ENCODE measurements at places on chromosomes 6 and 20.

DNA sequence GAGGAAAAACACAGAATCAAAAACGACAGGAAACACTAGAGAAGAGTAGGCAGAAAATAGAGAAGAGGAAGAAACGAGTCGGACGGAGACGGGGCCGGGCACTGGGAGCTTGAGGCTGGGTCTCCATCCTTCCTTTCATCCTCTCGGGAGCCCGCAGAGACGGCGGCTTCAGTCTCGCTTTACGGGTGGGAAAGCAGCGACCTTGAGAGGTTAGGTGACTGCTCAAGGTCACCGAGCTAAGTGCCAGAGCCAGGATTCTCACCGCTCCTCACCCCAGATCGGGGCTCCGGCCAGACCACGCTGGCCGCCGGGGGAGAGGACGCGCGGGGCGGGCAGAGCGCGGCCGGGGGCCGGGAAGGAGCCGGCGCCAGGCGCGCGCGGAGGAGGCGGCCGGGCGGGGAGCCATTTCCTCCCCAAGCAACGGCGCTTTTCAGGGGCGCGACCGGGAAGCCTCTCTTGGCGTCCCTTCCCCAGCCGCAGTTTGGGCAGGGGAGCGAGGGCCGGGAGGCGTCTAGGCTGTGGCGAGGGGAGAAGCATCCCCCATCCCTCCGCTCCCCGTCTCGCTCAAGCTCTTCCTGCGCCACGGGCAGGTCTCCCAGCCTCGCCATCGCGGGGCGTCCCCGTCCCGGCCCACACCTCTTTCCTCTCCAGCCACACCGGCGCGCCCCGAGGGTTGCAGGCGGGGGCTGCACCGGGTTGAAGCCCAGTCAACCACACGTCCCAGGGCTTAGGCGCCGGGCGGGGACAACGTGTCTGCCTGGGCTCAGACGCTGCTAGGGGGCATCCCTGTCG lies 24.1 kb upstream of the MAP3K7 start:
- peak overlapping the region; percentile 1 for H3K27ac ChIP-seq
- peaks cover 18% of the 10 kb centered on the region for H3K4me1 ChIP-seq
- peak; percentile 41 for DNase-seq
- peak overlapping the region; percentile 88 for H3K4me3 ChIP-seq

DNA sequence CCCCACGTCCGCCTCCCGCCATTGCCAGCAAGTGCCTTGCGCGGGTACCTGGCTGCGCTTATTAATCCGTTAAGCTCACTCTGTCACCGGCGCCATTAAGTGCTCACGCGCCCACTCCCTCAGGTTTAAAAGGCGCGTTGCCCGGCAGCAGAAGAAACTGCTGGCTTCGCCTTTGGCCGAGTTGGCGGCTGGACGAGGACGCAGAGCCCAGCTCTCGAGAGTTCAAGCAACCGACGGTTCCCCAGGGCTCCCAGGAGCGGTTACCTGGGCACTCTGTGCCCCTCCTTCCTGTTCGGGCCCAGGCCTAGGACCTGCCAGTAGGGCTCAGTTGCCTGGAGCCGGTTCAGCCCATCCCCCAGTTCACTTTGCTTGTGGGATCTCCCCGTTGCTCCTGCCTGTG lies at the start of gene GGTLC1:
GGTLC1 (minus strand) TSS at position 219 of the 400 bp plus-strand sequence. CDS start 2,168 bp downstream, outside the sequence.
- no peaks in the 10 kb centered on the region for H3K4me1 ChIP-seq
- H3K27ac ChIP-seq: no peak within 1 kb of the TSS
- no peak within 1 kb of the TSS for H3K4me3 ChIP-seq
- no peaks in the 10 kb centered on the region for H3K27me3 ChIP-seq
- no peak for DNase-seq

DNA sequence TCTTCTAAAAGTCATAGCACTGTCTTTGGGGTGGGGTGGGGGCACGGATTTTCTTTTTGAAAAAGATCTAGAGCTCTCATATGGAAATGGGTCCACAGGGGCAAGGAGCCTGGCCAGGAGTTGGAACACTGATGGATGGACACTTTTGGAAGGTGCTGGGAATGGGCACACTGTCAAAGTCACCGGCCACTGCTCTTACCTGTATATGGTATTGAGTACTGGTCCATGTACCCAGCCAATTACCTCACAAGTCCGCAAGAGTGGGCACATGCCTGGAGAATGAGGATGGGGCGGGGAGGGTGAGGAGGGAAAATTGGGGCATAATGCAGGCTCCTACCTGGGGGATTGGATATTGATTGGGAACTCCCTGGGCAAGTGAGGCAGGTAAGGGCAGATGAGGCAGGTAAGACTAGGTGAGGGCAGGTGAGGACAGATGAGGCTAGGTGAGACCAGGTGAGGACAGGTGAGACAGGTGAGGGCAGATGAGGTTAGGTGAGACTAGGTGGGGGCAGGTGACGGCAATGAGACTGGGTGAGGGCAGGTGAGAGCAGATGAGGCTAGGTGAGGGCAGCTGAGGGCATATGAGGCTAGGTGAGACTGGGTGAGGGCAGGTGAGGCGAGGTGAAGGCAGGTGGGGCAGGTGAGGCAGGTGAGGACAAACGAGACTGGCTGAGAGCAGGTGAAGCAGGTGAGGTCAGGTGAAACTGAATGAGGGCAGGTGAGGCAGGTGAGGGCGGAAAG lies 167.9 kb downstream of the NRN1 start:
- no peaks in the 10 kb centered on the region for H3K36me3 ChIP-seq
- peak overlapping the region; percentile 12 for H3K27ac ChIP-seq
- peaks cover 3% of the 10 kb centered on the region for H3K27me3 ChIP-seq
- DNase-seq: no peak

DNA sequence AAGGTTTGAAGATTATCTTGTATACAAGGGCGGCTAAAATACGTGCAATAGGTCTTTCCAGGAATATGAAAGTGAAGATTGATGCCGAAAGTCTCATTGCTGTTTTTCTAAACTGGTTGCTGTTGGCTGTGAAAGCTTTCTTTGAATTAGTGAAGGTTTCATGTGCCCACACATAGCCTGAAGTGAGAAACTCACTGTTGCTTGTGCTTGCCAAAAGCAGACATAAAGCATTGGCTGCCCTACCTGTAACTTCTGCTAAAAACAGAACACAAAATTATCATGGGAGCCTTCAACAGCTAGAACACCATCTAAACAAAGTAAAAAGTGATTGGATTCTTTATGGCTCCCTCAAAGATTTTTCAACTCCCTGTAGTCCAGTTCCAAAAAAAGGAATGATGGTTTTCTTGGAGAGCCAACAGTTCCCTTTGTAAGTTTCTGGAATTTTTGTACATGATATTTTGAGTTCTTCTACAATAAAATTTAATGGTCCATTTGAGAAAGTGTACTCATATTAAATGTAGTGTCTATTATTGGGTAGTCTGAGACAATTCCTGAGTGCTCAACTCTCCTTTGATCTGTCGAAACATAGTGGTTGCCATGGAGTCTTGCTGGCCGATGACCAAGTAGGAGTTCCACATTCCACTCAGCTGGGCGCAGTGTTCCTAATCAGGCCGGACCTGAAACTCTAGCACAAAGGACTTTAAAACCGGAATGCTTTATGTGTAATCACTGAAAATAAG lies 68.5 kb downstream of the PLEKHG1 start:
- H3K4me3 ChIP-seq: peak overlapping the region; percentile 59
- peak; percentile 30 for DNase-seq
- no peaks in the 10 kb centered on the region for H3K27me3 ChIP-seq

DNA sequence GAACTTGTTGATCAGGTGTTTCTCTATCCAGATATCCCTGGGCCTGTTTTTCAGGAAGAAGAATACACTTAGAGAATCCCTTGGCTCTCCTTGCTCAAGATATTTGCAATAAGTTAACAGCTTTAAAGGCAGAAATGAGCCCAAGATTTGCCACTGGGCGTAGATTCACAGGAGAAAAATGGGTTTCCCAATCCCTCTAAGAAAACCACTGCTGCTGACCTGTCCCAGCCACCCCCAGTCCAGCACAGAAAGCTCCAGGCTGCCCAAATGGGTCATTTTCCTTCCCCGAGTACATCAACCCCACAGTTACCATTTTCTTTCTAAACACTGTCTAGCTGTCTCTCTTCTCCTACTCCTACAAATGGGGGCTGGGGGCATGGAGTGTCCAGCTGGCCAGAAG lies 67.3 kb downstream of the ANKRD60 start:
- H3K27me3 ChIP-seq: peaks cover 3% of the 10 kb centered on the region
- H3K27ac ChIP-seq: no peak overlapping the region
- H3K36me3 ChIP-seq: no peaks in the 10 kb centered on the region
- H3K4me1 ChIP-seq: no peaks in the 10 kb centered on the region
- DNase-seq: no peak
- H3K4me3 ChIP-seq: no peak overlapping the region

DNA sequence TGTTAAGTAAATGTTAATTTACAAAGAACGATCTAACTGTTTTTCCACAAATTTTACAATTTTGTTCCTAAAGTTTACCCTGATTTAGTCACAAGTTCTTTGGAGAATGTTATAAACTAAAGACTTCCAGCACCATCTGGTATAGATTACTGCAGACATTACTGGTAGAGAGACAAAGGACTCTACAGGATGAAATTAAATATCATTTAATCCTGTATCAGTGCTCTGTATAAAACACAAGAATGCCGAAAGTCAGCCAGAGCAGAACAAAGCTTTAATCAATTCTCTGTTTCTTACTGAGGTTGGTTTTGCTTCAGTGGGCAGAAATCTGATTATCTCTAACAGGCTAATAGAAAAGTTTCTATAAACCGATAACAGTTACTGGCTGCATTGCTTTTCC lies 763.6 kb downstream of the TENT5A start:
- no peak overlapping the region for H3K4me3 ChIP-seq
- no peak for DNase-seq
- no peak overlapping the region for H3K27ac ChIP-seq
- no peaks in the 10 kb centered on the region for H3K27me3 ChIP-seq
- no peaks in the 10 kb centered on the region for H3K4me1 ChIP-seq
- H3K36me3 ChIP-seq: no peaks in the 10 kb centered on the region

- no peak for DNase-seq
- no peak overlapping the region for H3K4me3 ChIP-seq
- peaks cover 23% of the 10 kb centered on the region for H3K4me1 ChIP-seq
- no peaks in the 10 kb centered on the region for H3K36me3 ChIP-seq
- H3K27me3 ChIP-seq: no peaks in the 10 kb centered on the region
These were observed 38.0 kb downstream of the TGM2 start for GRCh38 chr20:38126932-38127621.

DNA sequence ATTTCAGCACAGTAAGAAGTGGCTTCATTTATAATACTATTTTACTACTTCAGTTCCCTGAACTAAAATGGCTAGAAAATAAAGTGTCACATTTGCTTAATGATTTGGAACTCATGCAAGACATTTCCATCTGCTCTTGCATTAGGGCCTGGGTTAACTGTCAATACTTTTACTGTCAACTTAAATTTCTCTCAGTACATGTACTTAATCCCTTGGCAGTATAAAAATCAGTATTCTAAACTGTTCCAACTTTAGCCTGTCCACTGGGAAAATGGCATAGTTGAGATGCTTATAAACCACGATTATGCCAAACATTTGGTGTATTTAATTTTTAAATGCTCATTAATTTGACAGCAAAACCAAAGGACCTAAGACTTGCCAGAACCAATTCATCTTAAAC lies 154.5 kb downstream of the ASCC3 start:
- no peak for DNase-seq
- H3K27me3 ChIP-seq: no peaks in the 10 kb centered on the region

DNA sequence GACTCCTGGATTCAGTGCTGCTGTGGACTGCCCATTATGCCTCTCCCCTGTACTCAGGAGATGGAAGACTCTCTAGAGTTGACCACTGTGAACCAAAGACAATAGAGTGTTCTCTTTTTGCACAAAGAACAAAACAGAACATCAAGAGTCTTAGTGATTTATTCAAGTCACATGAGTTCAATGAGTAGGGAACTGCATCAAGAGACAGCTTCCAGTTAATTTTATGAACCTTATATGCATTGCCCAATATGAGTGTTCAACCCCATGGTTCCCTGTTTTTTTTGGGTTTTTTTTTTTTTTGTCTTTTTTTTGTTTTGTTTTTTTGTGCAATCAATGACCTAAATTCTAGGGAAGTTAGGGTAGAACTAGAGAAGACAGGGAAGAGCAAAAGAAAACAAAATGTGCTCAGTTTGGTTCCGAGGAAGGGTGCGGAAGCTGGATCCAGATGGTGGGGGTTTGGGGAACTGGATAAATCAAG lies 224.3 kb downstream of the MAFB start:
- H3K36me3 ChIP-seq: no peaks in the 10 kb centered on the region
- no peaks in the 10 kb centered on the region for H3K4me1 ChIP-seq
- H3K4me3 ChIP-seq: no peak overlapping the region
- H3K27ac ChIP-seq: no peak overlapping the region
- DNase-seq: no peak

GRCh38 chr20:21029341-21029740 lies 76.8 kb downstream of the LINC00237 start:
- H3K4me3 ChIP-seq: no peak overlapping the region
- H3K4me1 ChIP-seq: peaks cover 8% of the 10 kb centered on the region
- H3K27ac ChIP-seq: no peak overlapping the region

- H3K4me1 ChIP-seq: peaks cover 3% of the 10 kb centered on the region
- no peak for DNase-seq
- H3K4me3 ChIP-seq: no peak overlapping the region
- H3K27me3 ChIP-seq: peaks cover 74% of the 10 kb centered on the region
- H3K36me3 ChIP-seq: no peaks in the 10 kb centered on the region
- H3K27ac ChIP-seq: no peak overlapping the region
These were observed 6.2 kb downstream of the EYA2 start for GRCh38 chr20:46900826-46901225.

DNA sequence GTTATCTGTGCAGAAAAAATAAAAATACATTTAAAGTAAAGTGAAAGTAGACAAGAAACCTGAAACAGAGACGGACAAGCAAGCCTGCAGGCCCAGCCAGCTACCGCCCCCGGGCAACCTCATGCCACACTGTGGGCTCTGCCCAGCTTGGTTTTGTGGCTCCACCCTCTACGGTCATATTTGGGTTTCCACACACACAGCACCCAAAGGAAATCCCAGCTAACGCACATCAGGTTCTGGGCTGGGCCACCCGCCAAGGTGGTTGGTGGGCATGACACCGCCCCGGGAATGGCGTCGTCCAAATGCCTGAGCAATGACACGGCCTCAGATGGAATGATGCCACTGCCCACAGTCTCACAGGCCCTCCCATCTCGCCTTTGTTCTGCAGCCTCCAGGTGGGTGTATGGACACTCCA lies 22.9 kb downstream of the FAM110A start:
- H3K4me3 ChIP-seq: no peak overlapping the region
- peaks cover 2% of the 10 kb centered on the region for H3K27me3 ChIP-seq
- no peak for DNase-seq
- H3K27ac ChIP-seq: no peak overlapping the region
- H3K36me3 ChIP-seq: no peaks in the 10 kb centered on the region
- H3K4me1 ChIP-seq: no peaks in the 10 kb centered on the region

GRCh38 chr20:40893610-40894236 lies 134.9 kb upstream of the TOP1 start:
- no peak overlapping the region for H3K4me3 ChIP-seq
- no peaks in the 10 kb centered on the region for H3K36me3 ChIP-seq
- H3K4me1 ChIP-seq: peaks cover 7% of the 10 kb centered on the region
- DNase-seq: no peak

- H3K36me3 ChIP-seq: no peaks in the 10 kb centered on the region
- no peak overlapping the region for H3K4me3 ChIP-seq
- no peak for DNase-seq
- H3K27ac ChIP-seq: no peak overlapping the region
These were observed 45.3 kb upstream of the RIN2 start for GRCh38 chr20:19712721-19713260.

- H3K4me1 ChIP-seq: peaks cover 19% of the 10 kb centered on the region
- no peaks in the 10 kb centered on the region for H3K36me3 ChIP-seq
- no peaks in the 10 kb centered on the region for H3K27me3 ChIP-seq
These were observed 434.4 kb downstream of the HAO1 start for GRCh38 chr20:7505835-7506221.

- no peaks in the 10 kb centered on the region for H3K4me1 ChIP-seq
- no peak overlapping the region for H3K4me3 ChIP-seq
These were observed 192.0 kb upstream of the IMPG1 start for GRCh38 chr6:76264468-76264867.

- peaks cover 9% of the 10 kb centered on the region for H3K27me3 ChIP-seq
- H3K27ac ChIP-seq: no peak overlapping the region
- no peaks in the 10 kb centered on the region for H3K36me3 ChIP-seq
- no peak for DNase-seq
These were observed 257.5 kb downstream of the MMUT start for GRCh38 chr6:49205526-49205925.
